ENCODE measurements at places on chromosomes 4 and X.

DNA sequence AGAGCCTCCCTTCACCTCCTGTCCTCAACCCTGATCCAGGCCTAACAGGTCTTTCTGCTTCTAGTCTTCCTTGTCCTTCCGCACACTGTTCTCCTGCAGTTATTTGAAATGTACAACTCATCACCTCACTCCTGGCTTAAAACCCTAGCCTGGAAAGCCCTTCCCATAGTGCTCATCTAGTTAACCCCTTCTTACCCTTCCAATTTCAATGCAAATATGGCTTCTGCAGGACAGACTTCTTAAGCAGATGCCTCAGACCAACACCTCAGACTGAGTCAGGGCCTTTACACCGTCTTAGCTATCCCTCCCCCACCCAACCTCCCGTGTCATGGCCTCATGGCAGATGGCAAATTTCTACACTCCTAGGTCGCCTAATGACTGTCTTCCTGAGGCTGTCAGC is 130.4 kb downstream of the BCOR start:
- DNase-seq, result no peak

- DNase-seq, result no peak
Measured at GRCh38 chrX:13188731-13189309, 131.0 kb downstream of the ATXN3L start.

- DNase-seq, result no peak
Measured at GRCh38 chr4:21778702-21779101, 169.9 kb downstream of the KCNIP4 start.

DNA sequence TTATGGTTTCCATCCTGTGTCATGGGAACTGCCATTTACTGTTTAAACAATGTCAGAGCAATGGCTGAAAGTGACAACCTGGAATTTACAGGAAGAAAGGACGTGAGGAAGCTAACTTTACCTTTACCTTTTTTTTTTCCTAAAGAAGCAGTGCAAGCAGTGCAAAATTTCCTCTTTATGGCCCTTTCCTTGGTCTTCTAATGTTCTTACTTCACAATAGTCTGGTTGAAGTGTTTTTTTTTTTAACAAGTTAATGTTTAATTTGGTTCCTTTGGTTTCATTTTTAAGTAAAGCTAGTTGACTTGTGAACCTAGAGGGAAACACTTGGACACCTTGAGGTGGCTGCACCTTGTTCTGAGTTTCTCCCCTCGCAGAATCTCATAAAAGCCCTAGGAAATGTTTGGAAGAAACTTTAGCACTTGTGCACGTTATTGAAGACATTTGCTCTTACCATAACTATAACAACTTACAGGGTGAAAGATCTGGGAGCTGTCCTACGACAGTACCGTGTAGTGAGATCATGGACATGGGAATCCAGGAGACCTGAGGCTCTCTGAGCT is 1.8 kb downstream of the SGMS2 start:
- DNase-seq, result no peak

DNA sequence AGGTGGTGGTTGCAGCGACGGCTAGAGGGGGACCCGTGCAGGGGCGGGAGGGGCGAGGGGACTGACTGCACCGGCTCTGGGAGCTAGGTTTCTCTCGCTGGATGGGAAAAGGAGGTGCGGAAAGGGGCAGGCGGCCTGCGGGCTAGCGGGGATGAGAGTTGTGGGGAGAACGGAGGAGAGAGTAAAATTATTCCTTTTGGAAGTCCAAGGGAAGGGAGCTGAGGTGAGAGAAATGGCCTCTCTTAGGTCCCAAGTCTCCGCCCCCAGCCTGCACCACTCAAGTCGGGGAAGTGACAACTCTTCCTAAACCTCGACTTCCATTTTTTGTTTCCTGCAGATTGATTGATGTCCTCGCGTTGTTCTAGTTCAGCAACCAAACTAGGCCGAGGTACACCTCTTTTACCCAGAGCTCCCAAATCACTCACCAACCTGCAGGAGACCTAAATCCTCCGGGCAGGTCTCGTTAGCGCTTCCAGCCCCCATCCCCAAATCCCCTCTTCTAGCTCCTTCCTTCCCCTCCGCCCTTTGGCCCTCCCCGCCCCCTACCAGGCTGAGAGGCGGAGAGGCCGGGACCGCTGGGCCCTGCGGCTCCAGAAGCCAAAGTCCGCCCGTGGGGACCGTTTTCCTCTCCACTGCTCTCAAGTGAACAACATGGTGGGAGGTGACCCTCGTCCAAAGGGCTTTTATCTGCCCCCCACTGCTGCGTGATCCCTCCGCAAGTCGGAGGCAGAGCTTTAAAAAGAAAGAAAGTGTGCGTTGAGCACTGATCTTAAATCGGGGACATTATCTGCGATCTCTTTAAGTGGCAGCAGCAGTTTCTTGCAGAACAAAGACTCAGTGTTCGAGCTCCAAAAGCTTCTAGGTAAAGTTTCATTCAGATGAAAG is 7.3 kb downstream of the PITX2 start:
- no peak for DNase-seq

- DNase-seq, result no peak
Measured at GRCh38 chr4:148344352-148344751, 97.9 kb downstream of the NR3C2 start.

- DNase-seq, result no peak
Measured at GRCh38 chr4:118357601-118358000, 4.8 kb upstream of the PRSS12 start.

DNA sequence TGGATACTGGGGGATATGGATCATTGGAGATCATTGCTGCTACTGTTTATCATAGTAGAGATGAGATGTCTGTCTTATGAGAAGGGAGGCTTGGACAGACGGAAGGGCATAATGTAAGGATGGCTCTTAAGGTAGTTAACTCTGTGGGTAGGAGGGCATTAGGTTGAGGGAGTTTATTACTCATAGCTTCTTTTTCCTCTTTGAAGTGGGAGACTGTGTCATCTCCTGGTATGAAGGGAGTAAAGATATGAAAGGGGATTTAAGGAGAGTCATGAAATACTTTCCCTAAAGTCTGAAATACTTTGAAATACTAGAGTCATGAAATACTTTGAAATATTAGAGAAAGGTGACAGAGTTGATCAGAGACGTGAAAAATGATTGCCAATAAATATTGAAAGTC is 255.5 kb upstream of the PITX2 start:
- no peak for DNase-seq

- no peak for DNase-seq
Measured at GRCh38 chrX:153214934-153215333, 35.9 kb downstream of the MAGEA1 start.

- no peak for DNase-seq
Measured at GRCh38 chrX:9456250-9457074, 8.4 kb upstream of the TBL1X start.
